ENCODE measurements at places on chromosomes 7 and 10. TPM values are rescaled to one million over a fixed set of nuclear protein-coding genes. Genes with fewer than 3 reads are reported as not detected.

NPY gene
- not detected for total RNA-seq

EPO gene
- not detected for total RNA-seq

GRCh38 chr10:78756604-78757343, 312.0 kb upstream of the ZMIZ1 start:
- H3K4me1 ChIP-seq: peaks cover 34% of the 10 kb centered on the region
- peak; percentile 95 for DNase-seq
- H3K27ac ChIP-seq: peak overlapping the region; percentile 54
- H3K36me3 ChIP-seq: no peaks in the 10 kb centered on the region
- no peaks in the 10 kb centered on the region for H3K27me3 ChIP-seq
- H3K4me3 ChIP-seq: no peak overlapping the region

GRCh38 chr7:70614237-70615045, 517.5 kb upstream of the GALNT17 start:
- H3K27me3 ChIP-seq: no peaks in the 10 kb centered on the region
- no peaks in the 10 kb centered on the region for H3K36me3 ChIP-seq
- DNase-seq: no peak
- H3K4me3 ChIP-seq: no peak overlapping the region

GRCh38 chr7:88306590-88307048, at the start of gene STEAP4:
STEAP4 (minus strand) TSS chr7:88306894; CDS start chr7:88284269, 22,625 bp downstream.
- H3K4me3 ChIP-seq: no peak within 1 kb of the TSS
- H3K4me1 ChIP-seq: no peaks in the 10 kb centered on the region
- no peaks in the 10 kb centered on the region for H3K36me3 ChIP-seq
- peaks cover 23% of the 10 kb centered on the region for H3K27me3 ChIP-seq

PIP gene
- total RNA-seq: not detected

SGCE gene
- total RNA-seq: 53.3 TPM

DNA sequence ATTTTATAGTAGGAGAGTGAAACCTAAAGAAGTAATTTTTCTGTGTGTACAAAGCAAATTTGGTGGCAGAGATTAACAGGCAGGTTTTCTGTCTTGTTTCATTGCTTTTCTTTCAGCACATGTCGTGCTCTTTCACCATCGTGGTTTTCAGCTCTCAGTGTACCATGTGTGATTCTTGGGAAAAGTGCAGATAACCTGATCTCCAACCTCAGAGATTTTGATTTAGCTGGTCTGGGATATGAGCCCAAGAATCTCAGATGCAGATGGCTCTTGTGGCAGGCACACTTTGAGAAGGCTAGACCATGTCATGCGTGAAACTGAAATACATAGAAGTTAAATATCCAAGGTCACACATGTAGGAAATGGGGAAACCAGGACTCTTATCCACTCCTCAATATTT, 317.4 kb downstream of the EXOC4 start:
- no peak overlapping the region for H3K4me3 ChIP-seq
- no peaks in the 10 kb centered on the region for H3K4me1 ChIP-seq
- no peak for DNase-seq
- no peaks in the 10 kb centered on the region for H3K27me3 ChIP-seq
- no peaks in the 10 kb centered on the region for H3K36me3 ChIP-seq

- no peaks in the 10 kb centered on the region for H3K36me3 ChIP-seq
- no peak for DNase-seq
- H3K27ac ChIP-seq: no peak overlapping the region
Observed at GRCh38 chr7:57505176-57505575, 55.2 kb downstream of the ZNF716 start.

DNA sequence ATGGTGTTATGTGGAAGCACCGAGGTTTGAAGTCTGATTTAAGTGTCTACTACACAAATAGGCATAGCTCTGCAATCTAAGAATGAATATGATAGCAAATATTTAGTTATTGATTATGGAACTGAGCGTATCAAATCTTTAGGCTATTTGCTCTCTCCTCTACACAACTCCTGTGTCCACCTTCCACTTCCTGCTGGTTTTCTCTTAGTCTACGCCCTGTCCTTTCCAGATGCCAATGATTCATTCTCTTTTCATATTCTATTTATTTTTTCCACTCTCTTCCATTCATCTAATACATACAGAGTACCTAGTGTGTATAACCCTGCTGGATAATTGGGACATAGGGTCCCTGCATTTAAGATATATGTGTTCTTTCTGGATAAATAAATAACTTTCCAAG, 83.7 kb downstream of the DGKB start:
- H3K27me3 ChIP-seq: no peaks in the 10 kb centered on the region
- no peaks in the 10 kb centered on the region for H3K4me1 ChIP-seq
- no peak overlapping the region for H3K4me3 ChIP-seq
- no peak overlapping the region for H3K27ac ChIP-seq
- H3K36me3 ChIP-seq: no peaks in the 10 kb centered on the region
- DNase-seq: no peak

DNA sequence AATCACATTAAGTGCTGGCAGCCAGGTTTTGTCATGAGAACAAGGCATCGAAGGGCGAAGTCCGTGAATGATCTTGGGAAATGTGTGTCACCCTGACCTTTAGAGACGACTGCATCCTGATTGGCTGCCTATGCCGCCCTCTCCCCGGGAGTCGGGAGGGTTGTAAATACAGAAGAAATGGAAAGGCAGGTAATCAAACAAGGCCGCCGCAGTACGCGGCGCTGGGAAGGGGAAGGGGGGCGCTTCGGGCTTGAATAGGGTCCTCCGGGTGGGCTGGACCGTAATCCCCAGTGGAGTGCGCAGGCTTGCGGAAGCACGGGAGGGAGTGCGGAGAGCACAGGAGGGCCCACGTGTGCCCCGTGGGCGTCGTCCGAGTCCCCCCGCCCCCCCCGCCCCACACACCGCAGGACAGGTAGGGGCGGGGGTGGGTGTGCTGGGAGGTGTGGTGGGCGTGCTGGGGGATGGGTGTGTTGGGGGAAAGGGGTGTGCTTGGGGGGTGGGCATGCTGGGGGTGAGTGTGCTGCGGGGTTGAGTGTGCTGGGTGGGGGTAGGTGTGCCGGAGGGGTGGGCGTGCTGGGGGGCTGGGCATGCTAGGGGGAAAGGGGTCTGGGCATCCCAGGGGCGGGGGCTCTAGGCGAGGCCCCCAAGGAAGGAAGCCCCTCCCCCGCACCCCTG, 169.4 kb downstream of the ARHGAP12 start:
- no peaks in the 10 kb centered on the region for H3K36me3 ChIP-seq
- H3K4me1 ChIP-seq: peaks cover 11% of the 10 kb centered on the region
- H3K27ac ChIP-seq: peak overlapping the region; percentile 94
- peak overlapping the region; percentile 76 for H3K4me3 ChIP-seq

DNA sequence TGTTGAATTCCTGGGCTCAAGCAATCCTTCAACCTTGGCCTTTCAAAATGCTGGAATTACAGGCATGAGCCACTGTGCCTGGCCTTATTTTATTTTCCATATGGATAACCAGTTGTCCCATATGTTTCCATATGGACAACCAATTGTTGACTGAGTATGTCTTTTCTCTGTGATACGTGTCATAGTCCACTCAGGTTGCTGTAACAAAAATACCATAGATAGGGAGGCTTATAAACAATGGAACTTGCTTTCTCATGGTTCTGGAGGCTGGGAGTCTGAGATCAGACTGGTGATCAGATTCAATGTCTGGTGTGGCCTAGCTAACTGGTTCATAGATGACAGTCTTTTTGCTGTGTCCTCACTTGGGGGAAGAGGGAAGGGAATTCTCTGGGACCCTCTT, 19.4 kb downstream of the AHCYL2 start:
- H3K27me3 ChIP-seq: no peaks in the 10 kb centered on the region
- no peak for DNase-seq
- H3K27ac ChIP-seq: no peak overlapping the region
- H3K4me3 ChIP-seq: no peak overlapping the region

DNA sequence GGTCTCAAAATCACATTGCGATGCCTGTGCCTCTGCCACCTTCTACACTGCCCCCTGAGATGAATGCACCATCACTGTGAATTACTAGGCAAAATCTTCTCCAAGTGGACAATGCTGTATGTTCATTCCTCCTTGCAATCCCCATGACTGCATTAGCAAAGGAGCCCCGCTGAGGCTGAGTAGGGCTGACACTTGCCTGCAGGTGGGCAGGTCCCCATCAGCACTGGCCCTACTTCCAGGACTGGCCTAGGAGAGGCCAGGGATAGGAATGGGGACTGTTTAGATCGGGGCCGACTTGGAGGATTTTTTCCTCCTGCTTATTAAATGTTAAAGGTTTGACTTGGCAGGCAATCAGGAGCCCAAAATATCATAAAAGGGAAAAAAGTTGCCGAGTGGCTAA, 127.0 kb upstream of the TCF7L2 start:
- H3K4me1 ChIP-seq: no peaks in the 10 kb centered on the region
- no peak for DNase-seq
- H3K4me3 ChIP-seq: no peak overlapping the region
- no peak overlapping the region for H3K27ac ChIP-seq

DNA sequence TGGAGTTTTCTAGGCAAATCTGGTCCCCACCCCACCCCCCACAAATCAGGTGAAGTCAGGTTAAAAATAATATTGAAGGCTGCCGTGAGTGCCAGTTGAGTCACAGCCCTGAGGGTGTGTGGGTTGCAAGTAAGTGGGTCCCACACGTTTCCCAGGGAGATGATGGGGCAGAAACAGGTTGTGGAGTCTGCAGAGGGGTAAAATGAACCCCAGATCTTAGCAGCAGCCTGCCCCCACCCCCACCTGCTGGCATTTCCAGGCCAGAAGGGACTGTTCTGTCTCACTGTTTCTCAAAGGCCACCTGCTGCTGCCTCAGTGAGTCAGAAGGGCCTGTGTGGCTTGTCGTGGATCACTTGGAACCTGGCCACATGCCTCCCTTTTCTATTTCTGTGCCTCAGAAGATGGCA, 59.8 kb upstream of the SMNDC1 start:
- H3K36me3 ChIP-seq: no peaks in the 10 kb centered on the region
- H3K4me3 ChIP-seq: no peak overlapping the region
- no peaks in the 10 kb centered on the region for H3K27me3 ChIP-seq
- H3K27ac ChIP-seq: no peak overlapping the region
- H3K4me1 ChIP-seq: peaks cover 2% of the 10 kb centered on the region
- DNase-seq: no peak

GRCh38 chr10:95496246-95496911, 64.8 kb downstream of the SORBS1 start:
- no peaks in the 10 kb centered on the region for H3K27me3 ChIP-seq
- no peak overlapping the region for H3K4me3 ChIP-seq
- H3K4me1 ChIP-seq: peaks cover 19% of the 10 kb centered on the region
- H3K27ac ChIP-seq: no peak overlapping the region

CCDC3 gene
- 1.2 TPM for total RNA-seq

DNA sequence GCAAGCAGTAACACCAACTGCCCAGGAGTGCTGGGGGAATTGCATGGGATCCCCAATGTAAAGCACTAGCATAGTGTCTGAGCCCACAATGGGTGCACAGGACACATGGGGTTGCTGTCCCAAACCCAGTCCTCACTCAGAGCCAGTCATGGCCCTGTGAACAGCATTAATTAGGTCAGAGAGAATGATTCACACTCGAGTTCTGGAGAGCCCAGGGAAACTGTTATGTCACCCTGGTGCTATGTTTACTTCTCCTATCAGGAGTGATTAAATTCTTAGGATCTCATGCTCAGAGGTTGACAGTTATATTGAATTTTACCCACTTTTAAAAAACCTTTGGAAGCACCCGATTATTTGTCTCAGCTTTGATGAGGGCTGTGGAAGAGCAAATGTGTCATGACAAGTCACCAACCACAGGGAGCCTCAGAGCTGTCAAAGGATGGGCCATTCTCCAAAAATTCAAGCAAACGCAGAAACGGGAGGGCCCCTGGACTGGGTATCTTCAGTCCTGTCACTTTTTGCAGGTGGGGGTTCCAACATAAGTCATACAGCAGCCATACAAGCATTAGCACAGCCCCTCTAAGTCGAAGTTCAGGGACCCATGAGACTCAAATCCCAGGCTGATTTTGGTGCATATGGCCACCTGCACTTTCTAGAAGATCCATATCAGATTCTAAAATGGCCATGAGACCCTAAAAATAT, 1.3 kb upstream of the RASSF4 start:
- H3K27me3 ChIP-seq: no peaks in the 10 kb centered on the region
- H3K4me3 ChIP-seq: peak overlapping the region; percentile 74

LRRD1 gene
- total RNA-seq: not detected

DNA sequence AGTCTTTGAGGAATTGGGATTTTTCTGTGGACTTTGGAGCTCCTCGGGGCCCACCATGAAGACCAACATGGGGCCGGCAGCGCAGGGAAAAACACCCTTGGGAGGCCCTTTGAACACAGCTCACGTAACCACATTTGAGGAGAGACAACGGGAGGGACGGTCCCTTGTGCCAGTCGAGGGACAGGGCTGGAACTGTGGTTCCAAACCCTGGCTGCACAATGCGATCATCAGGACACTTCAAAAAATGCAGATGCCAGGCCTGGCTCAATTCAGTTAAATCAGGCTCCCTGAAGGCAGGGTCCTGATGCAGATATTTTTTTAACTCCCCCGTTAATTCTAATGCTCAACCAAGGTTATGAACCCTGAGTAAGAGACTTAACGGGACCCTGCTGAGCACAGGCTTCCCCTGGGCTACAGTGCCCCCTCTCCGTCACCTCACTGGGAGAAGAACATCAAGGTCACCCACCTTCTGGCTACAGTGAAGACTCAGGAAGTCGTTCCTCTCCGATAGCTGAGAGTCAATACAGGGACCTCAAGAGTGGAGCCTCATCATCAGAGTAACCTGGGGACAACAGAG, 30.4 kb downstream of the LYZL1 start:
- H3K4me3 ChIP-seq: no peak overlapping the region
- H3K36me3 ChIP-seq: no peaks in the 10 kb centered on the region
- H3K4me1 ChIP-seq: peaks cover 19% of the 10 kb centered on the region
- H3K27ac ChIP-seq: no peak overlapping the region
- no peaks in the 10 kb centered on the region for H3K27me3 ChIP-seq
- DNase-seq: no peak

DNA sequence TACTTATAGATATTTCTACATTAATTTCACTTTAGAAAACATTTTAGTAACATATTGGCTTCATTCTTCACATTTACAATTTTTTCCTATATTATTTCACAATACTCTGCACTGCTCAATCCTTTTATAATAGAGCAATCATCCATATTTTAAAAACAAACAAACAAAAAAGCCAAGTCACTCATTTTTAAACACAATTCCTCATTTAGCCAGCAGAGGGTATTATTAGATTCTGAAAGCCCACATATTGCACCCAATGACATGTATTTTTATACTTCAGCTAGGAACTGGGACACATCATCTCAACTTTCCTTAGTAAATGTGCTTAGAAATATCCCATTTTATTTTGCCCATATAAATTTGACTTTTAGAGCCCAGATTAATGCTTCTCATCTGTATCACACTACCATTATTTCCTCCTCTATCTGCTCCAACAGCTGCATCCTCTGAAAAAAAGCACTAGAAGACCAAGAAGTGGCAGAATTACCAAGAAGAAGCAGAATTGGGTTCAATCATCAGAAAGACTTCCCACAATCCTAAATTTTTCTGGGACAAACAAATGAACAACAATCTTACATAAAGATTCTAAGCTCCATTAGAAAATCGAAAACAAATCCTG, 29.5 kb downstream of the CTNNA3 start:
- peak; percentile 61 for DNase-seq
- no peak overlapping the region for H3K4me3 ChIP-seq
- H3K36me3 ChIP-seq: no peaks in the 10 kb centered on the region
- H3K27me3 ChIP-seq: no peaks in the 10 kb centered on the region
- H3K4me1 ChIP-seq: peaks cover 17% of the 10 kb centered on the region
- peak overlapping the region; percentile 30 for H3K27ac ChIP-seq
